Activated effector memory CD4-positive, alpha-beta T cell treated with Interleukin-2 at 50 U/mL for 16 hours (primary cell): ENCODE measurements at places on chromosomes 16 and 17.

- no peak for DNase-seq
Observed at GRCh38 chr17:40574292-40574691, 9.0 kb upstream of the CCR7 start.

- DNase-seq, result no peak
Observed at GRCh38 chr17:36879027-36879426, 58.2 kb upstream of the LHX1 start.

DNA sequence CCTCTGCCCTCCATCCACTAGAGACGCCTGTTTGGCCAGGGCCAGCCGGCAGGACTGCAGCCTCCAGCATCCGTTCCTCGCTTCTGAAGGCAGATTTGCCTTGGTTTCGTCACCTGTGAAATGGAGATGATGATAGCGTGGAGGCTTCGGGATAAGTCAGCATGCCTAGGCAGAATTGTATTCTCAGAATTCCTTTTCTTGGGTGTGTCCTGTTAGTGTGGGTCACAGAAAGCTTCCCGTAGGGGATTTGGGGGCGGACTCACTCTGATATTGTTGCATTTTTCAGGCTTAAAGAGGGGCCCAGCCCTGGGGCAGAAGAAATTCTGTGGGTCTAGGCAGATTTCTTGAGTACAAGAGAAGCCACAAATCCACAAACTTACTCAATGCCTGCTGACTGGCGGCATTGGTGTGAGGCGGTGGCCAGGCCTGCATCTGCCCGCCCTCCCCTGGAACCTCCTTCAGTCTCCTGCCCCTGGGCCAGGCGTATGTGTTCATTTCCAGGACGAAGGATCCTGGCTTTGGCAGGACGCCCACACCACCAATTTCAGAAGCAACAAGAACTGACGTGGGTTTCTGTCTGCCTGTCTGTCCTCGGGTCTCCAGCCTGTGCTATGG, 17.6 kb downstream of the CCDC42 start:
- no peak for DNase-seq

GRCh38 chr17:19726631-19727376, 10.4 kb upstream of the SLC47A2 start:
- DNase-seq, result no peak

- no peak for DNase-seq
Observed at GRCh38 chr16:66948134-66948836, 12.8 kb upstream of the CES3 start.

GRCh38 chr17:37844158-37844976, 79.8 kb upstream of the TBC1D3K start:
- DNase-seq, result peak; percentile 14

DNA sequence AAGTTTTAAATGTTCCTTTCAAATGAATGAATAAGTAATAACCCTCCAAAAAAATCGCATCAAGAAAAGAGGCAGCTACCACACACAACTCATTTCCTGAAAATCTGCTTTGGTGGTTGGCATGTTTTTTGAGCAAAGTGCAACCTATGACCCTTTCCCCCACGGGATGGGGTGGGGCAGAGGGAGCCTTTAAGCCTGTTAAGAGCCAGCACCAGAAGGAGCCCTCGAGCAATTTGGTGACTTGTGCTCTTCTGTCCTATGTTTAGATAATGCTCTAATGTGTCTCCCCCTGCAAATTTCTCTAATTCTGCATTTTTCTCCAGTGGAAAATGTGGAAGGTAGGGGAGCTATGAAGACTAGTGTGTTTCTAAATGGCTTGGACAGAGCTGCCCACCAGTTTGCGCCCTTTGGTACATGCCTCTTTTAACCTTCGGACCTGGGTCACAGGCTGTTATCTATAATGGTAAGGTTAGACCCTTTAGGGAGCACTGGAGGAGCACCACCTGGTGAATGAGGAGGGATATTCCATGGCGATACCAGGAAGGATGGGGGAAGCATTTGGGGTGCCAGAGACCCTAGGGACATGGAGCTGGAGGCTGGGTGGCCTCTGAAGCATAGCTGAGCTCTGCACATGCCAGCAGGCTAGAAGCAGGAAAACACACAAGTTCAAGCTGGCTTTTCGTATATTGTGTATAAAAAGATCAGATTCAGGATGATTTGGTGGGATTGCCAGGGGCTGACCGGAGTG, 1.6 kb downstream of the PYCARD start:
- peak; percentile 28 for DNase-seq

DNA sequence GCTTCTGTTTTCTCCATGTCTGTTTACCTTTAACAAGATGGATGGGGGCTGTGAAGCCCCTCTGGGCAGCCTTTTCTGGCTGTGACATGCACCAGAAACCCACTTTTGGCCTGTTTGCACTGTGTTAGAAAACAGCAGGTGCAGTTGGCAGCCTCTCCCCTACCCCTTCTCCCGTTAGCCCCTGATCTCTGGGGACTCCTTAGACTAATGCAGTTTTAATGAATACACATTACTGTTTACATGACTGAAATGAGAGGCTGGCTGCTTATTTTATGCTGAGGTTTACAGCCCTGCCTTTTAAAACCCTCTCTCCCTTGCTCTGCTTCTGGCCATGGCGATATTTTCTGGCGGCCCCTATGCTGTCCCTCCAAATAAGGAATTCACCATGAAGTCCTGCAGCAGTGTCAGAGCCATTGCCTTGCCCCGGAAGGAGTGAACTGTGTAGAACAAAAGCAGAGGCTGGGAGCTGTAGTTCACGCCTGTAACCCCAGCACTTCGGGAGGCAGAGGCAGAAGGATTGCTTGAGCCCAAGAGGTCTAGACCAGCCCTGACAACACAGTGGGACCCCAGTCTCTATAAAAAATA, 79.3 kb downstream of the PRKCB start:
- no peak for DNase-seq

DNA sequence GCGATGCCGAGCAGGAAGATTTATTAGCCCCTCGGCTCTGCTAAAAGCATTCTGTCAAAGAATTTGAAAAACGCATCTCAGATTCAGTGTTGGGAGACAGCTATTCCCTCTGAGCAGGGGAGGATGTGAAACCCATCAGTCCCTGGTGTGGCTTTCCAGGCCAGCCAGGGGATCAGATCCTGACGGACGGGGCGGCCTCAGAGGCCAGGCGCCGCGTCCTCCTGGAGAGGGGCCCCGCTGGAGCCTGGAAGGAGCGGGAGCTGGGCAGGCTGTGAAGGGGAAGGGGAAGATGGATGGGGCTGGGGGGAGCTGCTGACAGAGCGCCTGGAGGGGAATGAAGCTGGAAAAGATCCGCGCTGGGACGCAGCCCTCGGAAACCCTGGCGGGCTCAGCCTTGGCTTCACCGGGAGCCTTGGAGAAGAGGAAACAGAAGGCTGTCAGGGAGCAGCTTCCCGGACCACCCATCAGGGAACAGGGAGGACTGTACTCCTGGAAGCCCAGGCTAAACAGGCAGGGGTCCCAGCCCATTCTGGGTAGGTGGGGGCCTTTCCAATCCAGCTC, 358.0 kb downstream of the C16orf95 start:
- no peak for DNase-seq

GRCh38 chr17:80005360-80006338, 30.0 kb downstream of the TBC1D16 start:
- peak; percentile 26 for DNase-seq

GRCh38 chr17:71071837-71072236, 902.5 kb downstream of the KCNJ2 start:
- no peak for DNase-seq

GRCh38 chr17:73324711-73325526, 13.1 kb upstream of the CDC42EP4 start:
- DNase-seq, result no peak

DNA sequence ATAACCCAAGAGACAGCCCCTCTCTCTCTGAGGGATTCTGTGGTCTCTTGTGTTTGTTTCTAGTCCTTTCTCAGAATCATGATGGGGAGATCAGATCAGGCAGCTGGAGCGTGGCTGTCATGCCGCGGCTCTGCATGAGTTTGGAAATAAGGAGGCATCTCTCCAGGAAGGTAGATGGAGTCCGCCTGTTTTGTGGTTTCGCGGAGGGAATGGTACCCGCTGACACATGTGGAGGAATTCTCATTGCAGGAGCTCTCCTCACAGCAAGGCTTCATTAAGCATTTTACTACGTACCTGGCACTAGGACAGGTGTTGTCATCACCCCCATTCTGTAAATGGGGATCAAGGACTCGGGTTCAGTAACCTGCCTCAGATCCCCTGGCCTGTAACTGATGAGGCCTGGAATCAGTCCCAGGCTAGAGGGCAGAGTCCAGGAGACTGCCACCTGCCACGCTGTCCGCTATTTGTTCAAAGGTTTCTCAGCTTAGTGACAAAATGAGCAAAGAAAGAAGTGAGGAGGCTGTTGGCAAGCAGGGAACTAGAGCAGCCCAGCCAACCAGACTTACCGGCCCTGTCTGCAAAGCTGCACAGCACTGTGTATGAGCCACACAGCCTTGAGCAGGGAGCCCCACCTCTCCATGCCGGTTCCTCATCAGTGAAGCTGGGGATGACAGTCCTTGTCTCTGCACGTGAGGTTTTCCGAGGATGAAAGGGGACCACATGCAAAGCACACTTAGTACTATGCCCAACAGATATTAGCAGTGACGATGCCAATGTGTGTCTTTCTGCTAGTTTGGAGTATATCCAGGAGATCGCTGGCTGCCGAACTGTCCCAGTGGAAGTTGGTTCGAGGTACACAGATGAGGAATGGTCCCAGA, 11.0 kb downstream of the KDM8 start:
- DNase-seq, result no peak

- no peak for DNase-seq
Observed at GRCh38 chr16:89142474-89143195, 28.9 kb upstream of the CDH15 start.

DNA sequence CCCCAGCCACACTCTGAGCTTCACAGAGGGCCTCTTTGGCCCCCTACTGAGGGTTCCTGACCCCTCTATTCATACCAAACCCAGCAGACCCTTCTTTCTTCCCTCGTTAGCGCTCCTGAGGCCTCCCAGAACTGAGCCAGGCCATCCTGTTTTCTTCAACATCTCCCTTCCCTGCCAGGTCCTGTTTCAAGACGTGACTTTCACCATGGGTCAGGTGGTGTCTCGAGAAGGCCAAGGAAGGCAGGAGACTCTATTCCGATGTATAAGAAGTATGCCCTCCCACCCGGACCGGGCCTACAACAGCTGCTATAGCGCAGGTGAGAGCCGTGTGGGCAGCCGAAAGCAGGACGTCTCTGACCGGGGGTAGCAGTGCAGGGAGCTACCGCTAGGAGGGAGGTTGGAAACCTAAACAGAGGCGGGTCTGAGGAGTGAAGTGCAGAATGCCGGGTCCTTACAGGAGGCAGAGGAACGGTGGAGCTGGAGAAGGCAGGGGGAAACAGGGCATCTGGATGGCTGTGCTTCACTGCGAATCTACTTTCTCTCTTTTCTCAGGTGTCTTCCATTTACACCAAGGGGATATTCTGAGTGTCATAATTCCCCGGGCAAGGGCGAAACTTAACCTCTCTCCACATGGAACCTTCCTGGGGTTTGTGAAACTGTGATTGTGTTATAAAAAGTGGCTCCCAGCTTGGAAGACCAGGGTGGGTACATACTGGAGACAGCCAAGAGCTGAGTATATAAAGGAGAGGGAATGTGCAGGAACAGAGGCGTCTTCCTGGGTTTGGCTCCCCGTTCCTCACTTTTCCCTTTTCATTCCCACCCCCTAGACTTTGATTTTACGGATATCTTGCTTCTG, 1.3 kb upstream of the SENP3 start:
- no peak for DNase-seq

DNA sequence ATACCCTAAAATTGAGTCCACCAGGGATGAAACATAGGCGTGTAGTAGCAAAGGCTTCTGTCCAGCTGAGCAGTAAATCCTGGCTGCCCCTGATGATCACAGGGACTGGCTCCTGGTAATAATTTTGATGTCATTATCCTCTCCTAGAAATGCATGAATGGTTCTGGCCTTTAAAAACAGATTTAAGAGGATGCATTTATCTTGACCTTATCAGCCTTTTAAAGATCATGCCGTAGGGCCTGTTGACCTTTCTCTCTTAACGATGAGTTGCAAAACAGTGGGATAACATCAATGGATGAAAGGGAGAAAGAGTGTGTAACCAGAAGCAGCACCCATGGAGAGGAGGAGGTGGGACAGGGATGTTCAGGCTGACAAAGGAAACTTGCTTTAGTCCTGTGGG, 128.5 kb downstream of the CA10 start:
- DNase-seq, result no peak

- no peak for DNase-seq
Observed at GRCh38 chr16:50316848-50317630, 50.7 kb downstream of the ADCY7 start.

GRCh38 chr17:8781776-8782175, 17.4 kb downstream of the MFSD6L start:
- no peak for DNase-seq

DNA sequence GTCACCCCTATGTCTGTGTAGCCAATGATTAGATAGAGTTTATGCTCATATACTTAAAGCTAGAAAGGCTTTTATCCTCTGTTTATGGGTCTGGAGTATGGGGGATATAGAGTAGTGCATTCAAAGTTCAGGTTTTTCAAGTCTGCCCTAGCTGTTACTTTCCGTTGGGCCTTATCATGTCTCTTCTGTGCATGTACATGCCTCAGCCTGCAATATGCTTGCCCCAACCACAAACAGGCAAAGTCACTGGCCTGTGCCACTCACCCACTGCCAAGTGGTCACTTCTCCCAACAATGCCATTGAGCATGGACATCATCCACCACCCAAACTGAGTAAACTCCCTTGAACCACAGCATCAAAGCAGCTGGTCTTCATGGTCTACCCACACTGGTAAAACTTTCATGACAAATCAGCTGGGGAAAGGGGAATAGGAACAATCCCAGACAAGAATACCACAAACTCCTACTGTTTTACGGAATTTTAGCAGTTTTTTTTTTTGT, 70.3 kb upstream of the C17orf78 start:
- DNase-seq, result no peak
